Kidney (tissue), 22 donors: ENCODE measurements at places on chromosomes 16 and 17.

- no peak overlapping the region for H3K27ac ChIP-seq
- no peak overlapping the region for H3K4me3 ChIP-seq
- DNase-seq, result no peak
- H3K4me1 ChIP-seq, result no peaks in the 10 kb centered on the region
- no peaks in the 10 kb centered on the region for H3K27me3 ChIP-seq
- no peaks in the 10 kb centered on the region for H3K36me3 ChIP-seq
Measured at GRCh38 chr16:65658787-65659220, 536.9 kb upstream of the CDH11 start.

- no peaks in the 10 kb centered on the region for H3K27me3 ChIP-seq
Measured at GRCh38 chr16:50977138-50977537, 173.9 kb downstream of the SALL1 start.

GRCh38 chr16:57611181-57611580, 17.2 kb upstream of the ADGRG1 start:
- H3K27me3 ChIP-seq, result no peaks in the 10 kb centered on the region
- DNase-seq, result no peak
- H3K4me3 ChIP-seq, result no peak overlapping the region
- no peaks in the 10 kb centered on the region for H3K36me3 ChIP-seq
- H3K27ac ChIP-seq, result no peak overlapping the region

GRCh38 chr17:48160177-48161081, 52.9 kb downstream of the SNX11 start:
- H3K27me3 ChIP-seq, result no peaks in the 10 kb centered on the region
- DNase-seq, result no peak
- H3K27ac ChIP-seq, result no peak overlapping the region
- peaks cover 7% of the 10 kb centered on the region for H3K4me1 ChIP-seq
- H3K36me3 ChIP-seq, result no peaks in the 10 kb centered on the region
- no peak overlapping the region for H3K4me3 ChIP-seq

DNA sequence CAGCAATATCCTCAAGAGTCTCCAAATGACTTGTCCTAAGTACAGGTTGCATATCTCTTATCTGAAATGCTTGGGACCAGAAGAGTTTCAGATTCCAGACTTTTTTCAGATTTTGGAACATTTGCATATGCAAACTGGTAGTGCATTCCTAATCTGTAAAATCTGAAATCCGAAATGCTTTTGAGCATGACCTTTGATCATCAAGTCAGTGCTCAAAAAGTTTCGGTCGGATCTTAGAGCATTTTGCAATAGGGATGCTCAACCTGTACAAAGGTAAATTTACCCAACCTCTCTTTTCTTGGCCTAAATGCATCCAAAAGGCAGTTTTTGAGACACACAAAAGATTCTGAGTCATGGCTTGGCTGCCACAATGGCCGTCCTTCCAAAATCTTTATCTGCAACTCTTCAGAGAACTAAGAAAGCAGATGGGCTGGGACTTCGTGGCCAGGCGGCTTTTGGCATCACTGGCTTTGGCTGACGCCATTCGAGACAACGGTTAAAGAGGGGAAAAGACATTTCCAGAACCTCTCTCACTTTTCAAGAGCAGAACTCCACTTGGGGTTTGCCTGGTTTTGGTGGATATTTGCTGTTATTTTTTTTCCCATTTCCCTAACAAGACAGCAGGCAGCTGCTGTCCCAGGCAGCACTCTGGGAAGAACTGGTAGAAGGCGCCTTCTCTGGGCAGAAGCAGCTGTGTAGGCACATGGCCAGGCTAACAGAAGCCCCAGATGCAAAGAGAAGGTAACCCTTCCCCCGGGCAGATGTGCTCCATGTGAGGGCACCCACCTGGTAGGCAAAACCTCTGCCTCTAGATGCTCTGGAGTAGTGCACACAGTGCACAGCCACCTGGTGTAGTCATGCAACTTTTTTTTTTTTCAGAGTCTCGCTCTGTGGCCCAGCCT, 8.9 kb downstream of the CPPED1 start:
- H3K36me3 ChIP-seq, result no peaks in the 10 kb centered on the region
- H3K27ac ChIP-seq, result no peak overlapping the region
- H3K4me3 ChIP-seq, result no peak overlapping the region
- H3K4me1 ChIP-seq, result no peaks in the 10 kb centered on the region
- DNase-seq, result no peak
- H3K27me3 ChIP-seq, result no peaks in the 10 kb centered on the region

GRCh38 chr17:21278450-21279197, 5.9 kb upstream of the MAP2K3 start:
- H3K4me1 ChIP-seq, result no peaks in the 10 kb centered on the region
- no peaks in the 10 kb centered on the region for H3K27me3 ChIP-seq
- no peak overlapping the region for H3K27ac ChIP-seq
- H3K4me3 ChIP-seq, result no peak overlapping the region

- peaks cover 72% of the 10 kb centered on the region for H3K36me3 ChIP-seq
- DNase-seq, result no peak
- no peak overlapping the region for H3K4me3 ChIP-seq
- H3K27me3 ChIP-seq, result no peaks in the 10 kb centered on the region
Measured at GRCh38 chr17:80372922-80373570, 41.9 kb upstream of the ENDOV start.

- H3K36me3 ChIP-seq, result no peaks in the 10 kb centered on the region
- H3K27ac ChIP-seq, result peak within 1 kb of the TSS; percentile 59
- peak; percentile 87 for DNase-seq
- peaks cover 13% of the 10 kb centered on the region for H3K4me1 ChIP-seq
Measured at GRCh38 chr17:50425682-50426471, at the start of gene ACSF2. TSS of gene ACSF2 (plus strand) at chr17:50426218. CDS start at chr17:50426262, 44 bp downstream.

DNA sequence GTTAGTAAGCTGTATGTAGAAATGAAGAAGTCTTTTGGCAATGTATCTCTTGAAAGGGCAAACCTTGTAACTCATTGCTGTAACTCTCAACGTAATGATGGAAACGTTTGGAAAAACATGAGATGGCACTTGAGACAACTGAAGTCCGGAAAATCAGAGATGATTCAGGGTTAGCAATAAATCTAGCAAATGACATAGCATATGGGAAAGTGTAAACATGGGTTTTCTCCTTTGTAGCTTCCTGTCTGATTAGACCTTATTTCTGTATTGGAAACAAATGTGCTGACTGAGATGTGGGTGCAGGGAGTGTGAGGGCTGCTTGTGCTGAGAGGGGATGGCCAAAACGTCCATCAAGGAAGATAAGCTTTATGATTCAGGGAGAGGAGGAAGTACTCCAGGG, 110.7 kb upstream of the FAM20A start:
- H3K36me3 ChIP-seq, result no peaks in the 10 kb centered on the region
- no peak for DNase-seq
- H3K27ac ChIP-seq, result no peak overlapping the region
- H3K4me1 ChIP-seq, result no peaks in the 10 kb centered on the region
- H3K27me3 ChIP-seq, result no peaks in the 10 kb centered on the region
